Stimulated activated CD8-positive, alpha-beta memory T cell treated with anti-CD3 and anti-CD28 coated beads, Interleukin-15, amount 100 ng/mL, for 24 hours (primary cell): ENCODE measurements at places on chromosomes 13 and 19.

DNA sequence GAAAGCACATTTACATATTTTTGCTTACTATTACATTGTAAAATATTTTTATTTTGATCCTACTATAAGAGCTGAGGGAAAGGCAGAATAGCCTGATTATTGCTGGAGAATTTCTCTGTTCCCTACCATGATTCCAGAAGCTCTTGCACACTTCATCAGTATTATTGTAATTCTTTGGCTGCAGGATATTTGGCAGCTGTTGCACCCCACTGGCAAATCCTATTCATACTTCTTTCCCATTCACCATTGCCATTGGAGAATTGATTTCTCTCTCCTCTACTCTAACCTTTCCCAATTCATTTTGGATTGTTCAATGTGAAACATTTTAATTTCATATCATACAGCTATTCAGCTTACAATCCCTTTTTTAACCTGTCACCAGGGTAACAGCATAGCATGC is 238.0 kb downstream of the GGACT start:
- DNase-seq, result no peak

DNA sequence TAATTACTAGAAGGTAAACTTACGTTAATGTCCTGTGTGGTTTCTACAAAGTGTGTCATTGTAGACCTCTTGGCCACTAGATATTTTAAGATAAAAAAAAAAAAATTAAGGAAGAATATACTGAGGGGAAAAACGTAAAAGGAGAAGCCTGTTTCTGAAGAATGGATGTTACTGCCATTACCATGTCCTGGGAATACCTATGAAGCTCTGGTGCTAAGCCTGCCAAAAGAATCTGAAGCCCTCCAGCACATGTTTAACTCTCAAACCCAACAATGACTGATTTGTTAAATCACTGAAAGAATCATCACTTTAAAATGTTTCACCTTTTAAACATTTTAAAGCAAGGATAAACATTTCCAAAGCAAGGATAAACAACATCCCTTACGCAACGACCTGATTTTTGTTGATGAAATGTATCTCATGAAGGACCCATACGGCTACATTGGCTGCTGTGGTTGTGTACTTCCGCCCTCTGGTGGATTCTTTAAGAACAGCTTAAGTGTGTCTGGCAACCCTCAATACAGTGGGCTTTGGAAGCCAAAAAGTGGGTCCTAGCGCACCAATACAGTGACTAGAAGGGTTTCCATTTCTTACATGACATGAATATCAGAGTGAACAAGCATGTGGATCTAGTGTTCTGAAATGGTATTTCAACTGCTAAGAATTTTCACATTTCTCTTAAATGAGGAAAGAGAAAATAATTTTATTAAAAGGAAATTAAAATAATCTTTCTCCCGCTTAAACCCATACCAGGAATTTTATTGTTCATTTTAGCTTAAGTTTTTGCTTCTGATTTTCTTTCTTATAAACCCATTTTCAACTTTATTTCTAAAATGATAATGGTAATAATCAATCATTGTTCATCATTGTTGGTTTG is 74.5 kb upstream of the RAP2A start:
- DNase-seq, result no peak

- no peak for DNase-seq
Measured at GRCh38 chr13:42649141-42649540, 75.2 kb downstream of the TNFSF11 start.

DNA sequence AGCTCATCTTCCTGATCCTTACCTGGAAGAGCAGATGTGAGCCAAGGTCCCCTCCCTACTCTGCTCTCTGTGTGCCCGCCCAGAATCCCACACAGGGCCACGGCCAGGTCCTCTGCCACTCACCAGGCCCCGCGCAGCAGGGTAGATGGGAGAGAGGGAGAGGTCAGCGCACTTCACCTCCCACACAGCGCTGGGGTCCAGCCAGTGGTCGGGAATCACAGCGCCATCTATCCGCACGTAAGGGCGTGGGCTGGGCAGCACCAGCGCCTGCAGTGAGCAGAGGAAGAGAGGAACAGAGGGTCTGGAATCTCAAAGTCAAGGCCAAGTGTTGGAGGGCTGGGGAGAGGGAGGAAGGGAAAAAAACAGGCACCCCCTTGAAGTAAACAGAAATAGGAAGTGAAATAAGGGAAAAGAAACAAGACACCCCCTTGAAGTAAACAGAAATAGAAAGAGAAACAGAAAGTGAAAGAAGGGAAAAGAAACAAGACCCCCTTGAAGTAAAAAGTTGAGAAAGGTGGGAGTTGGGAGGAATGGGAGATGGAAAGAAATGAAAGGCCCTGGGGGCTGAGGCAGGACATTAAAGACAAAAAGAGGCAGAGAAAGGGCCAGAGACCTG is 7.0 kb upstream of the PLA2G4C start:
- no peak for DNase-seq

- DNase-seq, result no peak
Measured at GRCh38 chr13:60583911-60584753, 187.1 kb downstream of the TDRD3 start.

DNA sequence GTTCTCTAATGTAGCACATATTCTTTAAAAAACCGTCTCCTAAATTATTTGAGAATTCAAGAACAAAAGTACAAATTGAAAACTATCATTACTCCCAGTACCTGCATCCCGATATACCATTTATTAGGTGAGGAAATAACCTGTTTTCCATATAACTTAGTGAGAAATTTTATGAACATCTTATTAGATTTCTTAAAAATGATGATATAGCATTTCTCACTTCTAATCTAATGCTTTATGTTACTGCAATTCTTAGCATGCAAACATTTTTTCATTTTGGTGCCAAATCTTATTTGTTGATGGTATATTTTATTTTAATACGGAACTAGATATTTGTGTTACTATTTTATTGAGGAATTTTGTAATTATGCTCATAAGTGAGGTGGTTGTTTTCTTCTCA is 1321.3 kb upstream of the SLC10A2 start:
- no peak for DNase-seq

DNA sequence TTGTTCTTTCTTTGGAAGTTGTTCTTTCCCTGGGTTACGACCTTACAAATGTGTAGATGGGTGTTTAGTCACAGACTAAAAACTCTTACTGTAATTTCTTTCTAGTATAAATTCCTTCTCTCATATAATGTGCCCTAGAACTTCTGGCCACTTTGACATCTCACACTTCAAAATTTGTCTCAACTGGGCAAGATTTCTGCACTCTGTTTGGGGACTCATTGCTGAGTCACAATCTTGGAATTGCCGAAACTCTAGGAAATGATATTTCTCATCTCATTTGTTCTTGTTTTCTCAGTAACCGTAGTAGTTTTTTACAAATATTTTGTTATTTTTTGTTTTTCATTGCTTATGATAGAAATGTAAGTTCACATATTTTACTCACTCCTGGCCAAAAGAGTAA is 2523.2 kb upstream of the PCDH20 start:
- DNase-seq, result no peak

GRCh38 chr13:66585669-66586203 is 644.4 kb downstream of the PCDH9 start:
- no peak for DNase-seq

- no peak for DNase-seq
Measured at GRCh38 chr13:97631158-97631557, 197.2 kb downstream of the RAP2A start.

DNA sequence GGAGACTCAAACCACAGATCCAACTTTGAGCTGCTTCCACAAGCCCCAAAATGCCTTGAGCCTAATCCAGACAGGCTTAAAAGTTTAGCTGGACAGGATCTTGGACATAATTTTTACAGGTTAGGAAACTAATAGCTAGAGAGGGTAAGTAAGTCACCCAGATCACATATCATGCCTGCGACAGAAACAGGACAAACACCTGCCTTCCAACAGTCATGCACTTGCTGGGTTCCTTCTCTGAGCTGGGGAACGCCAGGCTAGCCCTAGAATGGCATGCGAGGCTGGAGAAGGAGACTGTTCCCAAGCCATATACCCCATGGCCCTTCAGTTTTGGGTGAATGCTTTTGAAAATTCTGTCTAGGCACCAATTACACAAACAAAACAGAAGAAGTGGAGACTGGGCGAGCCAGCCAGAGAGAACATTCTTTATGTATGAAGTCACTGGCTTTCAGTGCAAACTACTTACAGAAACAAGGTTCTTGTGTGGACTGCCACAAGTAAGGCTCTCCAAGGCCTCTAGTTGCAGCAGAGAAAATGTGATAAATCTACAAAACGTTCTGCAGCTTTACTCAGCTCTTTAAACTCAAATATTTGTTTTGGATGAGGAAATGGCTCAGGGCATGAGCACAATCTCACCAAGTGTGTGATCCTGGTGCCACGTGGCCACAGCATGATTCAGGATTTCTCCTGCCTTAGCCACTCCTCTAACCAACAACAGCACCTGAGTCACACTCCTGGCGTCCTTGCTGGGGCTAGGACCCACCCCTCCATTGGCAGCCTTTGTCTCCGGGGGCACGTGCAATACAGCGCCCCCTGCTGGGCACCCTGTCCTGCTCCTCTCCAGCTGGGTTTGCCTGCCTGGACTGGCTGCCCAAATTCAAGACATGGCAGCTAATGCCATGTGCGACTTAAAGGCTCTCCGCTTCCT is 73.4 kb upstream of the UBL3 start:
- DNase-seq, result peak; percentile 38

- DNase-seq, result no peak
Measured at GRCh38 chr19:45079911-45080370, 881 bp downstream of the GEMIN7 start.

- no peak for DNase-seq
Measured at GRCh38 chr13:77386880-77387606, 60.1 kb upstream of the MYCBP2 start.

DNA sequence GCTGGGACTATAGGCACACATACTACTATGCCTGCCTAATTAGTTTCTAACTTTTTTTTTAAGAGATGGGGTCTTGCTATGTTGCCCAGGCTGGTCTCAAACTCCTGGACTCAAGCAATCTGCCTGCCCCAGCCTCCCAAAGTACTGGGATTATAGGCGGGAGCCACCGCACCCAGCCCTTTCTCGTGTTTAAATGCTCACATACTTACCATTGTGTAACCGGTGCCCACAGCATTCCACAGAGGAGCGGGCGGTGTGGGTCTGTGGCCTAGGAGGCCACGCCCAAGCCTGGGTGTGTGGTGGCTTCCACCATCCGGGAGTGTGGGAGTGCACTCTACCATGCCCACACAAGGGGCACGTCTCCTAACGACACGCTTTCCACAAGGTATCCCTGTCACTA is 7.7 kb downstream of the LMNB2 start:
- DNase-seq, result no peak

- no peak for DNase-seq
Measured at GRCh38 chr13:33057019-33057780, 41.0 kb downstream of the KL start.

- no peak for DNase-seq
Measured at GRCh38 chr13:76643596-76643995, 242.6 kb downstream of the KCTD12 start.

- DNase-seq, result no peak
Measured at GRCh38 chr13:103894626-103895025, 828.4 kb upstream of the SLC10A2 start.

DNA sequence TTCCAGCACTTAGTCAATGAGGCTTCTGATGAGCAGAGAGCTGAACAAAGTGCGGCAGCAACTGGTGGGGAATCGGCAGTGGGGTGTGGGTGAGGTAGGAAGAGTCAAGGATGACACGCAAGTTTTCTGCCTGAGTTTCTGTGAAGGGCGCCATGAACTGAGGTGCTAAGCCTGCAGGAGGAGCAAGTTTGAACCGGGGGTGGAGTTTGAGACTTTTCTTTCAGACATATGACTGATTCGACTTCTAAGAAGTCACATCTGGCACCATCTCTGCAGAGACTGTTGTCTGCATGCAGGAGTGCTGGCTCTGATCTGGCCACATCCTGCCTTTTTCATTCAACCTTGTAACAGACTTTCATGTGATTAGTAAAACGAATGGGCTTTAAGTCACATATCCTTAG is 14.8 kb upstream of the GPI start:
- no peak for DNase-seq

DNA sequence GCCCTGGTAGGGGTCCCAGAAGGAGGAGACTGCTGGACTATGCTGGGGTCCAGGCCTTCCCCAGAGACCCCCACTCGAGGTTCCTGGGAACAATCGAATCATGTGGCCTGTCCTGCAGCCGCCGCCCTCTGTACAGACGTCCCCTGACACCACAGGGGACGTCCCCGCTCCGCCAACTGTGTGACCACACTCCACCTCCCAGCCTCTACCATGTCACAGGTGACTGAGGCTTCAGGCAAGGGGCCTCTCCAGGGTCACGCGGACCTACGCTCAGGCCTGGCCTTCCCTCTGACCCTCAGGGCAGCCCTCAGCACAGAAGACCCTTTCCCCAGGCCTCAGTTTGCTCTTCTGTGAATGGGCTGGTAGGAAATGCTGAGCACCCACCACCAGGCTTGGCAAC is 13.1 kb upstream of the TMEM161A start:
- no peak for DNase-seq

DNA sequence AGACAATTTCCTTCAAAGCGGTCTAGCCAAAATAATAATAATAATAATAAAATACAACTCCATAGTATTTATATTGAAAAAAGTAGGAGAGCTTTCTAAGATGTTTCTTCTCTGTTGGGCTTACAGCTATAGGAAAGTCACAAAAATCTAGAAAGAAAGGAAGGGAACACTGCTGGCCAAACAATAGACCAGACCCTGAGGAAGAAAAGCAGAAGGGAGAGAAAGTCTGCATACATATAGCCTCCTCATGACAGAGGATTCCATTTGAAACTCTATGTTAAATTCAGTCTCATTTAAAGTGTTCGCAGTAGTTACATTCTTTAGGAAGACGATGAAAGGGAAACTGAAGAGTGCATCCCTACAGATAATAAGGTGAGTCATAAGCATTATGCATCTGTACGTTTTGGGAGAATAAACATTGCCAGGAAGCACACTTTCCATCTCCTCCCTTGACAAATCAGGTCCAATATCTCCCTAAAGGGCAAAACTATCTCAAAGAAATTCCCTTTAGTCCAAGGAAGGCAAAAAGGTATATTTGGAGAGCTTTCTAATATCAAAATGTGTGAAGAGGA is 86.5 kb downstream of the PCDH9 start:
- no peak for DNase-seq

DNA sequence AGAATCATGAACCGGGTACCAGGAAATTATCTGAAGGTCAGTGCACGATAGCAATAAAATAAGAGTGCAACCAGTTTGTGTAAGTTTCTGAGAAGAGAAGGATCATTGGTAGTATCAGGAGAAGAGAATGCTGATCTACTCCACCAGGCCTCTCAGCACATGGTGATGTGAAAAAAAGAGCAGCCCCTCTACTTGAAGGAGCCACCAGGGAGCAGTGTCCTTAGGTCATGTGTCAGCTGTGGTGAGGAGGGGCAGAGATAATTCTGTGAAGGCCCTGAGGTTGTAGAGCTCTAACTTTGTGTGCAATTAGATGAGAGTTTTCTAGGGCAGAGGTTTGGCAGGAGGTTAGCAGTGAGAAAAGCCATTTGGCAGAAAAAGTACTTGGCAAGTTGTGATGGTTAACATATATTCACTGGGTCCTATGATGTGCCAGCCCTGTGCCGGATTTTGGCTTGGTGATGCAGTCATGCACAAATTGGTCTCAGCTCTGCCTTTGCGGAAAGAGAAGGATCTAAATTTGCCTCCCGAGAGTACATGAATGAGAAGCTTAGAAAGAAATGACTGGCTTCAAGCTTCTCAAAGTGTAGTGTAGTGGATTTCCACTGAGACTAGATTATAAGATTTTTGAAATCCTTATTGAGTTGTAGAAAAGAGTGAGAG is 19.2 kb upstream of the ZC3H13 start:
- DNase-seq, result no peak
